A549 treated with ZK216348 at 1 μM for 4 hours (cell line): ENCODE measurements at places on chromosomes 12 and 14. TPM values are rescaled to one million over a fixed set of nuclear protein-coding genes. Genes with fewer than 3 reads are reported as not detected.

CCDC175 gene
- not detected in 5 replicates for total RNA-seq

R3HDM2 gene
- 8.3 to 11.7 TPM (median 9.0 TPM) in 5 replicates for total RNA-seq

SEL1L gene
- total RNA-seq: 13.9 to 27.6 TPM (median 22.8 TPM) in 5 replicates

DBX2 gene
- total RNA-seq: not detected in 5 replicates

DACT1 gene
- total RNA-seq: 0.37 to 0.58 TPM (median 0.47 TPM) in 5 replicates

CELA1 gene
- total RNA-seq: not detected in 5 replicates

RIMKLB gene
- 17.0 to 20.8 TPM (median 20.0 TPM) in 5 replicates for total RNA-seq

CLBA1 gene
- 13.3 to 17.7 TPM (median 17.1 TPM) in 5 replicates for total RNA-seq

NAP1L1 gene
- total RNA-seq: 523 to 753 TPM (median 627 TPM) in 5 replicates

NEDD8 gene
- total RNA-seq: 456 to 538 TPM (median 471 TPM) in 5 replicates

ACOT6 gene
- total RNA-seq: not detected in 5 replicates

GPR84 gene
- not detected in 5 replicates for total RNA-seq

KRT8 gene
- 3,219 to 4,452 TPM (median 4,030 TPM) in 5 replicates for total RNA-seq

PTPN6 gene
- total RNA-seq: 6.2 to 12.8 TPM (median 11.9 TPM) in 5 replicates

RD3L gene
- not detected in 5 replicates for total RNA-seq

RNU6-8 gene
- total RNA-seq: not detected in 5 replicates

TAS2R50 gene
- total RNA-seq: not detected in 5 replicates

SLCO1B3 gene
- total RNA-seq: 5.9 to 16.2 TPM (median 14.6 TPM) in 5 replicates

ADSS1 gene
- total RNA-seq: 6.0 to 8.8 TPM (median 7.1 TPM) in 5 replicates

NANOG gene
- total RNA-seq: not detected in 5 replicates

KRT6C gene
- not detected in 5 replicates for total RNA-seq

TAS2R8 gene
- total RNA-seq: not detected in 5 replicates

DTX1 gene
- total RNA-seq: 0.27 to 1.2 TPM (median 0.40 TPM) in 5 replicates

KCTD10 gene
- total RNA-seq: 41.8 to 53.6 TPM (median 47.6 TPM) in 5 replicates

CMA1 gene
- total RNA-seq: not detected in 5 replicates

TMTC3 gene
- total RNA-seq: 4.7 to 15.1 TPM (median 12.1 TPM) in 5 replicates

ARHGDIB gene
- total RNA-seq: 1.5 to 2.1 TPM (median 1.9 TPM) in 5 replicates

GNB3 gene
- 2.1 to 2.7 TPM (median 2.3 TPM) in 5 replicates for total RNA-seq

ACTR10 gene
- 35.2 to 75.4 TPM (median 50.1 TPM) in 5 replicates for total RNA-seq

IFI27 gene
- total RNA-seq: 0.70 to 1.6 TPM (median 1.2 TPM) in 5 replicates

IGFBP6 gene
- total RNA-seq: 122 to 254 TPM (median 227 TPM) in 5 replicates

BEST3 gene
- 0.63 to 1.8 TPM (median 1.1 TPM) in 5 replicates for total RNA-seq

FGFR1OP2 gene
- total RNA-seq: 26.5 to 36.9 TPM (median 29.7 TPM) in 5 replicates

LRTM2 gene
- total RNA-seq: not detected in 5 replicates

BRI3BP gene
- total RNA-seq: 14.3 to 24.0 TPM (median 21.4 TPM) in 5 replicates

SMCO2 gene
- total RNA-seq: 0.18 to 0.36 TPM in 2 of 5 replicates, not detected in the others

PABPN1 gene
- 138 to 165 TPM (median 160 TPM) in 5 replicates for total RNA-seq

TMEM120B gene
- 8.6 to 14.5 TPM (median 13.0 TPM) in 5 replicates for total RNA-seq

PRH2 gene
- total RNA-seq: not detected in 5 replicates

MANSC4 gene
- total RNA-seq: not detected in 5 replicates

RFLNA gene
- total RNA-seq: 0.25 to 0.28 TPM in 2 of 5 replicates, not detected in the others

DCAF11 gene
- total RNA-seq: 19.4 to 22.4 TPM (median 21.7 TPM) in 5 replicates

TPH2 gene
- total RNA-seq: 0.20 TPM in 1 of 5 replicates, not detected in the others

CLEC2A gene
- not detected in 5 replicates for total RNA-seq

LAG3 gene
- 0.79 to 2.2 TPM (median 1.6 TPM) in 5 replicates for total RNA-seq

TAS2R43 gene
- total RNA-seq: not detected in 5 replicates

CLEC1A gene
- total RNA-seq: not detected in 5 replicates

LRRC9 gene
- not detected in 5 replicates for total RNA-seq

OASL gene
- 2.7 to 4.1 TPM (median 3.7 TPM) in 5 replicates for total RNA-seq

NGB gene
- not detected in 5 replicates for total RNA-seq

REP15 gene
- total RNA-seq: 0.45 to 0.64 TPM (median 0.55 TPM) in 4 of 5 replicates, not detected in the other

CLEC9A gene
- total RNA-seq: not detected in 5 replicates

VPS37B gene
- 27.7 to 30.8 TPM (median 28.8 TPM) in 5 replicates for total RNA-seq
